ENCODE measurements at places on chromosomes 6 and 20.
A peak's percentile ranks its signal among the peaks of the same experiment; 100 is the strongest.

DNA sequence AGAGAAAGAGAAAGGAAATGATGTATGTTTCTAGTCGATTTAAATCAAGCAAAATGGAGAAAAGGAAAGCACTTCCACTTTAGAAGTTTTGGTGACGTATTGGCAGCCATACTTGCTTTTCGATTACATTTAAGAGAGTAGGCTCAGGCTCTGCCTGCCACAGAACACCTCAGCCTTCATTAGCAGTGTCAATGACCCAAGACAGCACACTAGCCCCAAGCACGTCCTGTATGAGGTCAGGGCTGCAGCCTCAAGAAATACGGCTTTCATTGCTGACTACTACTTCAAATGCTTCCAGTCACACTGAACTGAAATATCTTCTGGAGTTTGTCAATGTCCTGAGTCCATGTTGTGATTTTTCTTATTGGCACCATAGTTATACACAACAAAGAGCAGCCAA is 285.3 kb downstream of the EYA4 start:
- DNase-seq = no peak

DNA sequence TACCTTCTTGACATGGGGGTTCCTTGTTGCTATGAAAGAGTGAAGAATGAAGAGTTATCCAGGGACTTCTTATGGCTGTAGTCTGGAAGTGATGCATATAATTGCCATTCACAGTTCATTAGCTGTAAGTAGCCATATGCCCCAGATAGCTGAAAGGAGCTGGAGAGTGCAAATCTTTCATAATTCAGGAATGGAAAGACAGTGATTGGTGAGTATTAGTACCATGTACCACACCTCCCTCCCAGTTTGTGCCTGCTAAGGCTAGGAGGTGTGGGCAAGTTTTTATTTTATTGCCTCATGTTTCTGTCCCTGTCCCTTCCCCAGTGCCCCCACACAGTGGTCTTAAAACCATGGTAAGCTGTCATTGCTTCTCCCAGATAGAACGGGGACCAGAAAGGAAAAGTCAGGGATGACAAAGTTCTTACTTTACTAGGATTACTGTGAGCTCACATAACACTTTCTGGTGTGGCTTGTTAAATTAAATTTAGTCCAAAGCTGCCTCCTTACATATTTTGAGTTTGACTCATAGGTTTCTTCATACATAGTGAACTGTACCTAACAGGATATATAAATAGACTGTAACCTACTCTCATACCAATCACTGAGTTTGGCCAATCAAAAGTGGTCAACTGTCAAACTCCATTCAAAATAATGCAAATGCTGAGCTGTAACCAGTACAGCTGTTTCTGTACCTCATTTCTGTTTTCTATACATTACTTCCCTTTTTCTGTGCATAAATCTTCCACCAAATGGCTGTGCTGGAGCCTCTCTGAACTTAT is 119.4 kb downstream of the RFPL4B start:
- no peak for DNase-seq

GRCh38 chr6:106360989-106361430 is 493 bp downstream of the CRYBG1 start:
- DNase-seq = no peak

DNA sequence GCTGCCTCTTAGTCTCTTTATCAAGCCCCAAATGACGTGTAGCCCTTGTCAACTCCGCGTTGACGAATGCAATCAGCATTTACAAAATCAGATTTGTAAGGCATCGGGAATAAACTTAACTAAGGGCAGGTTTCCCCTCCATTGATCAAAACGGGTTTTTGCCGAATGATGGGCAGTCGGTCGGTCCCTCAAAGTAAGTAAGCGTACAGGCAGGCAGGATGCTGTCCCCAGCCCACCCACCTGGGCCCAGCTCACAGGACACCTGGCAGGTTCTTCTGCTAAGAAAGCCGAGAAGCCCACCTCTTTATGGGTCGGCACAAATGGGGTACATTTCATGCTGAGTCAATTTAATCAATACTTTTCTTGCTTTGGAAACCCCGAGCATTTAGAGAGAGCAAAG is 22.0 kb upstream of the MAFB start:
- DNase-seq = no peak

- DNase-seq = no peak
Measured at GRCh38 chr6:110390404-110390803, 25.0 kb downstream of the DDO start.

- no peak for DNase-seq
Measured at GRCh38 chr20:4369798-4370124, 351.9 kb upstream of the PRND start.

DNA sequence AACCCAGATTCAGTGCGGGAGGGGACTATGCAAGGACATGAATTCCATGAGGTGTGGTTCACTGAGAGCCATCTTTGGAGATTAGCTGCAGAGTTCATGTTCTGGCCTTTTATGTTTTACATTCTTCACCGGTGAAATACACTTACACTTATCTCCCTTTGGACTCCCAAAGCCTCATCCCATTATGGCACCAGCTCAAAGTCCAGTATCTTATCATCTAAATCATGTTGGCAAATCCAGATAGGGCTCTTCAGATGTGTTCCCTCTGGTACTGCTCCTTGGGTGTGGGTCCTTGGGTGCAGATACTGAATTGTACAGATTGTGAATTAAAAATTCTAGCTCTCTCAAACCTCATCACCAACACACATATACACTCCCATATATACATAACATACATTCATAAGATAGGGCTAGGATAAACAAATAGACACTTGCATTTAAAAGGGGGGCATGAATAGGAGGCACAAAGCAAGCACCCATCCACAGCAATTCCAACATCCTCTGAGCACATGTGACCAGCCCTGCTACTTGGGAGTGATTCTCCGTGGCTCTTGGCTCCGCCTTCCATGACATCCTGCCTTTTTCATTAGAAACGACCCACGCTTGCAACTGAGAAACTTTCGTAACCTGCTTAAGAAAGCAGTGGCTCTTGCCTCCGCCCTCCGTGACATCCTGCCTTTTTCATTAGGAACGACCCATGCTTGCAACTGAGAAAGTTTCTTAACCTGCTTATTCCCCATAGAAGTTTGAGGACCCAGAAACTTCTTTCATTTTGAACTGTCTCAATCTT is 53.6 kb upstream of the LRRC1 start:
- no peak for DNase-seq

DNA sequence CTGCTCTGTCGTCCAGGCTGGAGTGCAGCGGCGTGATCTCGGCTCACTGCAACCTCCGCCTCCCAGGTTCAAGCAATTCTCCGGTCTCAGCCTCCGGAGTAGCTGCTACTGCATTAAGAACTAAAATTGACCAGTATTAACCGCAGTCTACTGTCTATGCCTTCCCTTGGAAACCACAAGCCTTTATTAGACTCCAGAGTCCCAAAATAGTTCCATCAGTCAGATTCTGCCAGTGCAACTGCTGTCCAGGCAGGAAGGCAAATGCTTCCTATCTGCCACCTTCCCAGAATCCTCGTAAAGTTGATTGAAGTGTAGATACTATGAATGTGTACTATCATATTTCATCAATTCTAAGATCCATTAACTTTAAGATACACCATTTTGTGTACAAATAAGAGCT is 16.7 kb downstream of the KAT14 start:
- DNase-seq = no peak

DNA sequence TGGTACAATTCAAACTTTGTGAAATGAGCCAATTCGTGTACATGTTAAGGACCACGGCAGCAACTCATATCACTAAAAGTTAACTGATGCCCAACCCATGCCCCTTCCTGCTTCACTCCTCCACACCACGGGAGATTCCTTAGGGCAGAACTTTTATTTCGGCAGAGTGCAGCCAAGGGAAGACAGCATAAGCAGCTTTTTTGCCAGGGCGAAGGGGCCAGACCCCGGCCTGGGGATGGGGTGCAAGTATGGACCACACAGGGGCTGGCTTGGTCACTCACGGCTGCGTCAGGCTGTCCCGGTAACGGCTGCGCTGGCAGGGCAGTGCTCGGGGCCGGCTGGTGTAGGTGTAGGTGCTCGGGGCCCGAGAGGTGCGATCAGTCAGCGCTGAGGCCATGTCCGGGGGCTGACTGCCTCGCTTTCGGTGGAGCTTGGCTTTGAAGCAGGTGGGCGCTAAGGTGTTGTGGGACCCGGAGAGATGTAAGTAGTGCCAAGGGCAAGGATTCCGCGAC is 792 bp downstream of the RSPH3 start:
- DNase-seq = no peak

GRCh38 chr6:31510007-31510406 is 12.1 kb downstream of the MICB start:
- DNase-seq = no peak

DNA sequence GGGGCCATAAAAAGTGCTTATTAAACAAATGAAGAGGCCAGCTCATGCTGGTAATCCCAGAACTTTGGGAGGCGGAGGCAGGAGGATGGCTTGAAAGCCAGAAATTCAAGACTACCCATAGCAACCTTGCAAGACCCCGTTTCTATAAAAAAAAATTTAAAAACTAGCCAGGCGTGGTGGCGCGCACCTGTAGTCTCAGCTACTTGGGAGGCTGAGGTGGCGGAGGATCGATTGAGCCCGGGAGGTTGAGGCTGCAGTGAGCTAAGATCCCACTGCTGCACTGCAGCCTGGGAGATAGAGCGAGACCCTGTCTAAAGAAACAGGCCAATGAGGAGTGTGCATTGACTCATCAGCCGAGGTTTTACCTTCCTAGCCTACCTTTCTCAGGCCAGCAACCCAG is 15.2 kb downstream of the NPEPL1 start:
- DNase-seq = no peak

- DNase-seq = no peak
Measured at GRCh38 chr20:1429143-1429728, 36.4 kb upstream of the FKBP1A start.

GRCh38 chr6:1381481-1382330 is 7.7 kb upstream of the FOXF2 start:
- DNase-seq = peak; percentile 74

DNA sequence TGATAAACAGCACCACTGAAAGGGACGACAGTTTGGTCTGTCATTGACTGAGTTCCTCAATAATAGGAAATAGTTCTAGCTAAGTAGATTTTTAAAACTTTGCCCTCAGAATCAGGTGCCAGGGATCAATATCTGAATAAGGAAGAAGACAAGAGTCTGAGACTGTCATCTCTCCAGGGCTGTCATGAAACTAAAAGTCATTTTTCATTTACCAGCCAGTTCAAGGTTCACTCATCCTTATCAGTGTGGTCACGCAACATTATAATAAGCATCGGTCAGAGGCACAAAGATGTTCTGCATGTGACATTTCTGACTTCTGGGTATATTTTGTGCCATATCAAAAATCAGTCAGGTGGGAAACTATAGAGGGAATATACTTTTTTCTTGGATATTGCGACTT is 52.5 kb upstream of the E2F3 start:
- DNase-seq = no peak

- DNase-seq = no peak
Measured at GRCh38 chr6:157669323-157669722, 153.7 kb upstream of the SNX9 start.

DNA sequence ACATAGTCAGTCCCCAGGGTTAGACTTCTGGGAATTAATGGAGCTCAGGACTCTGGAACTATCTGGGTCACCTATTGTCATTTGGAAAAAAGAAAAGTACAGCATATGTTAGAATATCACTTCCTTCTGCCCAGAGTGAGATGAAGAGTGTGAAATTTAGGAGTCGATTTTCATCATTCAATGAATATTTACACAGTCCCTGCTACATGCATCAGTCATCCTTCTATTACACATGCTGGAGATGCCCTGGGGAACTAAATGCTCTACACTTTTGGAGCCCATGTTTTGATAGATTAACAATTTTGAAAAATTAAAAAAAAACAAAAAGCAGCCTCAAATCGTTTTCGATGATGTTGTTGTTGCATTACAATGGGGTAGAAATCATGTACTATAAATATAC is 315.4 kb downstream of the ALDH8A1 start:
- DNase-seq = no peak

DNA sequence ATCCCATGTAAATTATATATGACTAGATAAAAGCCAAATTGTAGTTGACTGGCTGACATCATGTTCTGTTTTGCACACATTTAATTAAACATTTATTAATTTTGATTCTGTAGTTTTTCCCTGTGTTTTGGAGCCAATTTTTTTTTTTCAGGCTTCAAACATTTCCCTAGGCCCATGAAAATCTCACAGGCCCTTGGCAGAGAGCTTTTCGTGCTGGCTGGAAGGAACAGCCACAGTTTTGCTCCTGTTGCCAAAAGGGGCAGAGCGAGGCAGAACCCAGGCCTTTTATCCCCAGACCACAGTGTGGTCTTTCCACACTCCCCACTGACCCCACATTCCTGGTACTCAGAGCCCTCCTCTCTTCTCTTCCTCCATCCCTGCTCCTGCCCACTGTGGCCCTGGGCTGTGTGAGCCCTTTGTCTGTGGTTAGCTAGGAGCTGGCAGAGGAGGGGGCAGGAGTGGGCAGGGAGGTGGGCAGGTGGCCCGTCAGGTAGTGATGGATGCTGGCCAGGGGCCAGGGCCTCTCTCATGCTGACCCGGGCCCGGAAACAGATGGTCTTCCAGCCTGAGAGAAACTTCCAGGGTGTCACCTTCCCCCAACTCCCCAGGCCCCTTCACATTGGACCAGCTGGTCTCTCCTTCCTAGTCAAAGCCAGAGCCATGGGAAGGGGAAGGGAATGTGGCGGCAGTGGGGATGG is 19.4 kb upstream of the CCM2L start:
- no peak for DNase-seq

DNA sequence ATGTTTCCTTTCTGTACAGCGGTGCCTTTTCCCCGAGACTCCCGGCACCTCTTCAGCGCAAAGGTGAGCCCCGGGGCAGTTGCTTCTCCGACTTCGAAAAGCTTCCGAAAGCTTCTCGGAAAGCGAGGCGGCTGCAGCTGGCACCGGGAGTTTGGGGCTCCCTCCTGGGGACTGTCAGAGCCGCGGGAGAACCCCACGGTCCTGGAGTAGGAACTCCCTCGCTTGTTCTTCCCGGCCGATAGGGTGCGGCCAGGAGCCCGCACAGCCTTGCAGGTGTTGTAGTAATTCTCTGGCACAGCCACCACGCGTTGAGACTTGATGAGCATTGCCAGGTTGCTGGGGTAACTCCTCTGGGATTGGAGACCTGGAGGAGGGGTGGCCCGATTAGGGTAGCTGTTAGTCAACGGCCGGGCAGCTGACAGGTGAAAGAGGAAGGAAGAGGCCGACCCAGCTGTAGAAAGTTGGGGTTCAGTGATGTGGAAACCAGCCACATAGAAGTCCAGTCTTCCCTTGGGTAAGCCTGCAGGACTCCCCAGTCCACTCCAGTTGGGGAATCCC is 721 bp downstream of the KDM1B start:
- peak; percentile 68 for DNase-seq

GRCh38 chr20:46814366-46815232 is 80.0 kb upstream of the EYA2 start:
- peak; percentile 77 for DNase-seq

- no peak for DNase-seq
Measured at GRCh38 chr6:132643547-132643946, 15.4 kb downstream of the TAAR1 start.

- DNase-seq = peak; percentile 73
Measured at GRCh38 chr6:125193208-125193607, 39.6 kb downstream of the TPD52L1 start.

Measured in Caki2 (cell line).